ENCODE measurements at places on chromosomes 4 and X. TPM values are rescaled to one million over a fixed set of nuclear protein-coding genes. Genes with fewer than 3 reads are reported as not detected.
A peak's percentile ranks its signal among the peaks of the same experiment; 100 is the strongest.

GALNT7 gene
- total RNA-seq = 25.6 TPM

GPR50 gene
- not detected for total RNA-seq

CT55 gene
- total RNA-seq = not detected

GLUD2 gene
- total RNA-seq = 2.6 TPM

YY2 gene
- 2.3 TPM for total RNA-seq

RPA4 gene
- total RNA-seq = 0.57 TPM

PAGE2B gene
- total RNA-seq = not detected

RPL39 gene
- 1,212 TPM for total RNA-seq

STPG2 gene
- total RNA-seq = 1.1 TPM

SPANXN4 gene
- total RNA-seq = not detected

- no peak for DNase-seq
Measured at GRCh38 chr4:40256817-40257216, 60.0 kb downstream of the RHOH start.

GRCh38 chr4:24657768-24658617 is 73.6 kb upstream of the DHX15 start:
- peak; percentile 24 for DNase-seq

- DNase-seq = peak; percentile 55
Measured at GRCh38 chrX:140439476-140439875, 65.4 kb downstream of the SOX3 start.

DNA sequence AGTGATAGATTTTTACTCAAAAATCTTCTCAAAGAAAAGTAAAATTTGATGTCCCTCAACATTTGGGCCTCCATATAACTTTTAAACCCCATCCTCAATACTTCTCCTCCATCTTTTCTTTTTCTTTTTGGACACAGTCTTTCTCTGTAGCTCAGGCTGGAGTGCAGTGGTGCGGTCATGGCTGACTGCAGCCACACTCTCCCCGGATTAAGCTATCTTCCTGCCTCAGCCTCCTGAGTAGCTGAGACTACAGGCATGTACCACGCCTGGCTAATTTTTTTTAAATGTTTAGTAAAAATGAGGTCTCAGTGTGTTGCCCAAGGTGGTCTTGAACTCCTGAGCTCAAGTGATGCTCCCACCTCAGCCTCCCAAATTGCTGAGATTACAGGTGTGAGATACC is 33.1 kb downstream of the KDM6A start:
- no peak for DNase-seq

DNA sequence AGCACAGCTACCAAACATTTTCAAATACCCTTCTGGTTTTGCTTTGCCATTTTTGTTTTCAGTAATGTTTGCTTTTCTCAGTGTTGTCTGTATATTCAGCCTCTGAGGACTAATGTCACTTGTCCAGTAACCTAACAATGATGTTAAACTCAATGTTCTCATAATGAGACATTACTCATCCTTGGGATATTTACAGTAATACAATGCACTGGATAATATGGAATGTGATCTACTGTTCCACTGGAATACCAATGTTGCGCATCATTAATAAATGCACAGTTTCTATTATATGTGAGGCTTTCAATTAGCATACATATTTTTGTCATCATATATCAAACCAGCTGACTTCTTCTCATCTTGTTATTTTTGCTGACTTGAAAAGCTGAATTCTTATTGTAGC is 259.1 kb downstream of the SH2D1A start:
- no peak for DNase-seq

DNA sequence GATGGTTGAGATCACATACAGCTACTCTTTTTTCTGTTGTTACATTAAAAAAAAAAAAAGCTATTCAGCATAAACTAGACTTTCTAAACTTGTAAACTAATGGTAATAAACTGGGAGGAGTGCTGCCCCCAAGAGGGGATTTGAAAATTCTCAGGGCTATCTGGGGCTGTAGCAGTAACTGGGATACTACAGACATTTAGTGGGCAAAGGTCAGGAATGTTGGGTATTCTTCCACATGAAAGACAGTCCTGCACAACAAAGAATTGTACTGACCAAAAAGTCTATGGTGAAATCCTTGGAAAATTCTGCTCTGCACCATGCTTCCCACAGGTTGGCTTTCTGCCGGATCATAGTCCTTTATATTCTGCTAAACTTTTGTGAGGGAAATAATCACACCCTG is 232.6 kb upstream of the BOD1L1 start:
- DNase-seq = no peak

- DNase-seq = no peak
Measured at GRCh38 chrX:68186552-68187262, 246.6 kb downstream of the OPHN1 start.

GRCh38 chr4:158722291-158722916 is 792 bp downstream of the PPID start:
- peak; percentile 70 for DNase-seq

DNA sequence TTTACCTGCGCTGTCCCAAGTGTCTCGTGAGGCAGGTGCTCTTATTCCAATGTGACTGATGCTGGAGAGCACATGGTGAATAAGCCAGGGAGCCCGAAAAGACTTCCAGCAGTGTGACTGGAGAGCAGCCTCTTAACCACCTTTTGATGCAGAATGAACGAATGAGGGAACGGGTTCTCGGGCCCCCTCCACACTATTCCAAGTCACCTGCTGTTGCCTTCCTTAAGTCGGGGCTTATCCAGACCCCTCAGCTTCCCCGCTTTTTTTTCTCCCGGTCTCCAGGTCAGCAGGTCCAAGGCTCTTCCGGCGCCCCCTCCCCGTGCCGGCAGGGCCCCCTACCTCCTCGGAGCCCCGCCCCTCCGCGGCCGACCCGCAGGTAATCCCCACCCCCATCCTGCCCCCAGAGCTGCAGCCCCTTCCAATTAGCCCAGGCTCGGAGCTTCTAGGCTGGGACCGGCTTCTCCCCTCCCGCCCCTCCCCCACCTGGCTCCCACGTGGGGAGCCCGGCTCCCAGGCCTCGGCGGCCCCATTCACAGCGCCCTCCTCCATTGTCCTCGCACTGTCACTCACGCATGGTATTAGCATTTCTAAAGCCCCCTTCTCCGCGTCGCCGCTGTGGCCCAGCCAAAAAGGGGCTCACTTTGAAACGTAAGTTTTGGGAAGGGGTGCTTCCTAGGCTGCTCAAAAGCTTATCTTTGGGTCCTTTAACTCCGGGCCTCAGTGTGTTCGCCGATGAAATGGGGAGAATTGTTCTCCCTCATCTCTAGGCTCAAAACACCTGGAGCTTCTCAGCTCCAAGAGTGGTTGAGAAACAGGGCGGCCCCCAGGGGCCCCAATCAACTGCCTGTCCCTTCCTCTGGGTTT is 56.2 kb upstream of the PJA1 start:
- DNase-seq = no peak

DNA sequence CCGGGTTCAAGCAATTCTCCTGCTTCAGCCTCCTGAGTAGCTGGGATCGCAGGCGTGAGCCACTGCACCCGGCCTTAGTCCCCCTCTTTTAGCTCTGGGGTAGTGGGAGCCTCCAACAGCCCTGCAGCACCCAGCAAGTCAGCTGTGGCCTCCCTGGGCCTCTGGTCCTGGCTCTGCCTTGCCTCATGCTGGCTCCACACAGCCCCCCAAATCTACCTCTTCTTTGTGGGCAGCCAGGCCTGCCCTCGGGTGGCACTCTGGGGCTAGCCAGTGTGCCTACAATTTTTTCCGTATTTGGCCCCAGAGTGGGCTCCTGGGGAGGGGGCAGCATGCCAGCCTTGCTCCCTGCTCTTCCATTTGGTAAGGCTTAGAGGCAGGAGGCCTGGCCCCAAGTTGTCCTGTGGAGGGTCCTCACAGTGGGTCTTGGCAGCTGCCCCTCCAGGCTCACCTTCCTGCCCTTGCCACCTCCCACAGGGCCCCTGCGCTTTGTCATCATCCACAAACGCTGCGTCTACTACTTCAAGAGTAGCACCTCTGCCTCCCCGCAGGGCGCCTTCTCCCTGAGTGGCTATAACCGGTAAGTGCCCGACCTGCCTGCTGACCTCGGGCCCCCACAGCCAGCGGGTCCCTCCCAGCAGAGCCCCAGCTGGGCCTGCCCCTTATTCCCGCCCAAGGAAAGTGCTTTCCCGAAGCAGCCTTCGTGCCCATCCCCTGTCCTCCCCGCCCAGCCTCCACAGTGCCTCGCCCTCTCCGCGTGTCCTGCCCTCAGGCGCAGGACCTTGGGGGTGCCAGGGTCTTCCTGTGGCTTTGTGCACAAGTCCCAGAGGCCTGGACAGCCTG is 21.0 kb upstream of the ADD1 start:
- no peak for DNase-seq

DNA sequence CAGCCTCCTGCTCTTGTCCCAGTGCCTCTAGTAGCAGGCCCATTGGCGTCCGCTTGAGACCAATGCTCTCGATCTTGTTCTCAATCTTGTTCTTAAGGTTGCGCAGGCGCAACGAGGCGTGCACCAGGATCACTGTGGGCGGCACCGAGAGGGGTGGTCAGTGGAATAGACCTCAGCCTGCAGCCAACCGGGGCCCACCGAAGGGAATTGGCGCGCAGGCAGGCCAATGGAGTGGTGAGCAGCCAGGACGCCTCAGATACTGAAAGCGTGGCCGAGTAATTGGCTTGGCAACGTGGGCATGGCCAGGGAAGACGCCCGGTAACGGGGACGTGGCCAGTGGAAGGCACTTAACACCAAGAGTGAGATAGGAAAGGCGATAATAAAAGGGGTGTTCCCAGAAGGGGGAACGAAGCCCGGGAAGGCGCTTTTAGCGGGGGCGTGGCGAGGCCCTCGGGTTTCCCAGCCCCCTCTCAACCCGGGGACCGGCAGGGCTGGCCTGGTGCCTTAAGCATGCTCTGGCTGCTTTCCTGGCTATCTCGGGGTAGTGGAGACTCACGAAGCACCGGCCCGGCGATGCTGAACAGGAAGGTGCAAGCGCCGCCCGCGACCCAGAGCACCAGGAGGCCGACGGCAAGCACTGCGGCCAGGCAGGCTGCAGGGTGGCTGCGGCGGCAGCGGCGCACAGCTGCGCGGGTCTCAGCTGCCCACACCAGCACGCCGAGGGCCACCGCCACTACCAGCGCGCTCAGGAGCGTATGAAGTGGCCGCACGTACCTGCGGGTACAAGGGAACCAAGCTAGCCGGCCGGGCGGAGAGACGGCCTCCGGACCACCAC is 1.7 kb downstream of the PRAF2 start:
- peak; percentile 86 for DNase-seq

Measured in kidney (tissue), 22 donors.